COR-L47 (cell line): ENCODE measurements at places on chromosomes 2 and 18.

DNA sequence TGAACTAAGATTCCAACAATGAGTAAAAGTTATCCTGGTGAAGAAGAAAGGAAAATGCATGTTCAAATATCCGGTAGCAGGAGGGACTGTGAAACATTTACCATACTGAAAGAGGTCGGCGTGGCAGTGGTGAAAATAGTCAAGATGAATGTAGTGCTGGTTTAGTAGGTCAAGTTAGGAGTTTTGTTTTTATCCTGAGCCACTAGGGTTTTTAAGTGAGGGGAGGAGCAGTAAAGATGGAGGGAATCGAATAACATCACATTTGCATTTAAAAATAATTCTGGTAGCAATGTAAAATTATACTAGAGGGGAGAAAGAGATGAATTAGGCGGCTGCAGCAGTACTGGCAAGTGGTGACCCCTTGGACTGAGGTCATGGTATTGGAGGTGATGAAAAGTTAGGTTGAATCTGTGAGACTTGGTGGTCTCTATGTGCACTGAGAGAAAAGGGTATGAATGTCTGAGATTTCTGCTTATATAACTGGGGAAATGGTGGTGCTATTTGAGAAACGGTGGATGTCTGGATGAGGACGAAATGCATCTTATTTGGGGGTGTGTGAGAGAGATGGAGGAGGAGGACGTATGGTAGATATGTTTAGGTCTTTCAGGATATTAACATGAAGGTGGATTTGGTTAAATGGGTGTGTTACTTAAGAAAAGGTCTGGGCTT is 5.9 kb downstream of the VAPA start:
- DNase-seq: no peak

DNA sequence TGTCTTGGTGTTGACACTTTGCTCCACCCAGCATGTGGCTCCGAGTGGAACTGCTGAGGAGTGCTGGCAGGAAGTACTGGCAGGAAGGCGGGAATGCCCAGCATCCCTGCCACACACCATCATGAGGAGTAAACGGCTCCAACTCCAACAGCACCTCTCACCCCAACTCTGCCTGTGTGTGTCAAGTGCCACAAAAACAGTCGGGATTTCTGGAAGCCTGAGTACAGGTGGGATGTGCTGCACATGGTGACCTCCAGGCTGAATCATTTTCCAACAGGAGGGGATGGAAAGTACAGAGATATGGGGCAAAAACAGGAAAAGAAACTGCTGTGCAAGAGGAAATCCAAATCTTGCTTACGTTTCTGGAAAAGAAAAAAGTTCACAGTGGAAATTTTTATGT is 53.6 kb downstream of the PARD6G start:
- no peak for DNase-seq

DNA sequence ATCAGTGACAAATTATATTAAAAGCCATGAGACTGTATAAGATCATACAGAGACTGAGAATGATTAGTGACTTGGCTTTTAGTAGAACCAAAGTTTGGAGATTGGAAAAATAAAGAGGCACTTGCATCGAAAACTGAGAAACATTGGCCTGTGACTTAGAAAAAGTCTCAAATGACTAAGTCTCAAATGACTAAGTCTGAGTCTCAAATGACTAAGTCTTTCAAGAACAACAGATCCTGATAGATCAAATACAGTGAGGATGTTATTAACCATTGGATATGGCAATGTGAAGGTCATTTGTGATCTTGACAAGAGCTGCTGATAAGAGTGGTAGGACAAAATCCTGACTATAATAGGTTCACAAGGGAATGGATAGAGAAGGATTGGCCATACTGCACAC is 135.5 kb upstream of the FANCL start:
- DNase-seq: no peak

DNA sequence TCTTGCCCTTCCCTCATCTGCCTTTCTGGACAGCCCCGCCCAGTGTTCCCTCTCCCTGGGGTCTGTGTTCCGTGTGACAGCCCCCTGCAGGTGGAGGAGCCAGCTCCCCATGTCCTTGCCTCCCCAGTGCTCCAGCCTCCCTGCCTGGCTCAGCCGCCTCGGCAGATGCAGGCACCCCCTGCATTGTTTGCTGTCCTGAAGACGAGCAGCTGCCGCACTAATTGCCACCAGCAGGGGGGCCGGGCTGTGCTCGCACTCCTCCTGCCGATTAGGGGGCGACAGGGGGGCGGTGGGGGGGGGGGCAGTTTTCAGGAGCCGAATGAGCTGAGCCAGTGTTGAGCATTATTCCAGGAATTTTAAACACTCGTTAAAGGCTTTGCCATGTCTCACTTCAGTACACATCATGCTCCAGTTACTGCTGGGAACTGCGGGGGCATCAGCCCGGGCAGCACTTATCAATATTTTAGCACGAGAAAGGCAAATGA is 23.3 kb downstream of the SIX3 start:
- peak; percentile 86 for DNase-seq

GRCh38 chr2:42230891-42231290 is 61.7 kb downstream of the EML4 start:
- DNase-seq: no peak

GRCh38 chr2:144679942-144680341 is 160.0 kb upstream of the ZEB2 start:
- DNase-seq: peak; percentile 52
